Activated T-cell treated with anti-CD3 and anti-CD28 coated beads, Interleukin-2, amount 50 U/mL, for 72 hours (primary cell): ENCODE measurements at places on chromosomes 16 and 17. TPM values are rescaled to one million over a fixed set of nuclear protein-coding genes. Genes with fewer than 3 reads are reported as not detected.

Gene FA2H
- total RNA-seq, result not detected

GRCh38 chr16:88686062-88686438, 257 bp downstream of the SNAI3 start:
- DNase-seq, result peak; percentile 42

DNA sequence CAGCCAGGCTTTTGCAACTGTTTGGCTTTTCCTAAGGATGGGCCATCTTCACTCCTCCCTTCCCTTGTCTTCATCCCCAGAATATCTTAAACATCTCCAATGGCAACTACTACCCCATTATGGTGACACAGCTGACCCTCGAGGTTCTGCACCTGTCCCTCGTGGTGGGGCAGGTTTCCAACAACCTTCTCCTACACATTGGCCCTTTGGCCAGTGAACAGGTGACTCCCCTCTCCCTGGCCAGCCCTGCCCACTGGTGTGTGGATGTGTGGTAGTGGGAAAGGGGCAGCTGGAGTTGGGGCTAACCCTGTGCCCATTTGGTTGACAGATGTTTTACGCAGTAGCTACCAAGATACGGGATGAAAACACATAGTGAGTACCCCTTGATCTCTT, 4.7 kb downstream of the TMEM106A start:
- DNase-seq, result no peak

DNA sequence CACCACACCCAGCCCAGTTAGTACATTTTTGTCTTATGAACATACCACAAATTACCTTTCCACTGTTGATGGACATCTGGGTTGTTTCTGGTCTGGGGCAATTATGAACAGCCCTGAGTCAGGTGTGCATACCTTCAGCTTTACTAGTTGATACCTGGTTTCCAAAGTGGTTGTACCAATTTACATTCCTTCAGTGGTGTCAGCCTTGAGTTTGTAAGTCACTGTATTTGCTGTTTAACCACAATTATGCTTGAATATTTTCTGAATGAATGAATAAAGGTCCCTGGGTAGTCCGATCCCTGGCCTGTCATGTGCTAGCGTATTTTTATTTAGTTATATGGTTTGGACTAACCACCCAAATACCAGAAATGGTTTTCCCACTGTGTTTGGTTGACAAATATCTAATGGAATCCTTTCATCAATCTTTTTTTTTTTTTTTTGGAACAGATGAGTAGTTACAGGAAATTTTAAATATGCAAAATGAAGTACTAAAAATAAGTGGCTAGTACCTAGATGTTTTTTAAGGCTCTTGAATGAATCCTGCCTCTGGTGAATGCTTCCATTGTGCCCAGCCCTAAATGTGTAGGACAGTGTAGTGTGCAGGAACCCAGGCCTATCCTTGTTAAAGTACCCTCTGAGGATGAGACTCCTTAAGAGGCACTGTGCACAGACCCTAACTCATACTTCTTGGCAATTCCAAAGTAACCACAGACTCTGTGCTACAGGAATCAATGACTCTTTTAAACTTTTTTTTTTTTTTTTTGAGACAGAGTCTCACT, 3.7 kb downstream of the DUSP14 start:
- no peak for DNase-seq

DNA sequence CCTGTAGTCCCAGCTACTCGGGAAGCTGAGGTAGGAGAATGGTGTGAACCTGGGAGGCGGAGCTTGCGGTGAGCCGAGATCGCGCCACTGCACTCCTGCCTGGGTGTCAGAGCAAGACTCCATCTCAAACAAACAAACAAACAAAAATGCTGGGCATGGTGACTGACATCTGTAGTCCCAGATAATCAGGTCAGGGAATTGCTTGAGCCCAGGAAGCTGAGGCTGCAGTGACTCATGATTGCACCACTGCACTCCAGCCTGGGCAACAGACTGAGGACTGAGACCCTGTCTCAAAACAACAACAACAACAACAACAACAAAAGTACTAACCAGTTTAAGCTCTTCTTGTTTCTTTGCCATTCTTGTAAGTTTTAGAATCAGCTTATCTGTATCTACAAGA, 383.0 kb upstream of the PMFBP1 start:
- DNase-seq, result no peak

DNA sequence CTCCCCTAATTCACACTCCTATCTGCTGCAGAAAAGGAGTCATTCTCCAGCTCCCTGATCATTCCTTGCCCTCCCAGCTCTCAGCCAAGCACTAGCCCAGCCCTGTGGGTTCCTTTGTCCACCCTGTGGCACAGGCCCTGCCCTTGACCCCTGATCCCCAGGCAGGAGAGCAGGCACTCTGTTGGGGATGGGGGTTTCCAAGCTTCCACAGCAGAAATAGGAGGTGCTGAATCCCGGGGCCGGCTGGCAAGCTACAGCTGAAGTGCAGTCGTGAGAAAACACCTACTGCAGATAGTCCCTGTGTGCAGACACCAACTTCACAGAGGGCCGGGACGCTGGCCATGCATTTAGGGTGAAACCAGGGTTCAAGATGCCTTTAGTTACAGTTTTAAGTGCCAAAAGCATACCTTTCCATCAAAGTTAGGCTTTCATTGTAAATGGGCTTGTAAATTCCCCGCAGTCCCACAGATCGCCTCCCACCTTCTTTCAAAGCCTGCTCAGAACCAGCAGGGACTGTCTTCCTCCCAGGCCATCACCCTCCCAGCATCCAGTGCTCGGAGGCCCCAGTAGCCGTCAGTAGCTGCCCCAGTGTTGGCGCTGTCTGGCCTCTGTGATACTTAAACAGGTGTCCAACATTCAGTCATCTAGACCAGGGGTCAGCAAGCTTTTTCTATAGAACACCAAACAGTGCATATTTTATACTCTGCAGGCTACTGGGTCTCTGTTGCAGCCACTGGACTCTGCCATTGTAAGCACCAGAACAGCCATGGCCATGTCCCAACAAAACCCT, 10.6 kb downstream of the CPSF4L start:
- no peak for DNase-seq

DNA sequence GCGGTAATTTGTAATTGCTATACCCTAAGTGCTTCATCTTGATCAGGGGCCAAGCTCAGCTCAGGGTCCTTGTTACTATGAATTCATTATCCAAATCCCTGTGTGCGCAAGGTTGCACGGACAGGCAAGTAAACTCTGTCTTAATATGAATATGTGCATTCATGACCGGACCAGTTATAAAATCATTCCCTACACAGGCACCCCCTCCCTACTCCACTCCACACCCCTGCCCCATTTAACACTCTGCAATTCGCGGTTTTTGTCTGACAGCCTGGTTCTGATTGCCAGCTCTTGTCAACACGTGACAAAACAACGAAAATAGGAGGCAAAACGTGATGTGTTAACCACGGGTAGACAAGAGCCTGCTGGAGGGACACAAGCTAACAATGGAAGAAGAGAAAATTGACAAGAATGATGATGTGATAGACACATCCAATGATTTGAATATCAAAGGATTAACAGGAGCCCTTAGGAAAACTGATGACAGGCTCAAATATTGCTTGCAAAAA, 76.5 kb downstream of the CACNG3 start:
- no peak for DNase-seq

DNA sequence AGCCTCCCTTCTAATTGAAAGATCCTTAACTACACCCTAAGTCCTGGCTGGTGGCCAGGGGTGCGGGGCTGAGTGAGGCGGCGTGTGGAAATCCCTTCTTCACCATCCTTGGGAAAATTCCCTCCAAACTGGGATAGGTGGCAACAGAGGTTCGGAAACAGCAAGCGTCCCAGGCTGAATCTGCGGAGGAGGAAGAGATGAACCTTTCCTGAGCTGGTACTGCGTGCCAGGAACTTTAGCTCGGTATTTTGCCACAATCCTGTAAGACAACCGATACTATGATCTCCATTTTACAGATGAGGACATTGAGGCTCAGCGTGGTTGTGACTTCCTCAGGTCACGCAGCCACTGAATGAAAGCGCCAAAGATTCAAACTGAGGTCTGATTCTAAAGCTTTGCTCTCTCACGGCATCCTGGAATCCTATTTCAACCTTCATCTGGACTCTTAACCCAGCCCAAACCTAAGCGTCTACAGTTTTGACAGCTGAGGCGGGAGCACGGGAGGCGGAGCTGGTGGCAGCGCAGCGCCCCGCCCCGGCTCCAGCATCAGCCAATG, 583 bp upstream of the CYLD start:
- no peak for DNase-seq

DNA sequence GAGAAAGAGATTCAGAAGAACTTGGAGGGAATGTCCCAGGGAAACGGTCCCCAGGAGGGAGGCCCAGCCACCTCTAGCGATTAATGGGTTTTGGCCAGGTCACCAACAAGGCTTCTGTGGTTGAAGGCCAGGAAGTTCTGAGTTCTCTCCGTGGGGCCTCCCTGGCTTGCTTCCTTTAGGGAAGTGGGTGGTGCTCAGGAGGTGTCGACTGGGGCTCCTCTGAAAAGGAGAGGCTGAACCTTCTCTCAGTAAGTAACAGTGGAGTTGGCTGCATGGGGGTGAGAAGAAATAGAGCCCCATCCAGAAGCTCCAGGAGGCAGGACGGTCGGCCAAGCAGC, 77.1 kb upstream of the GSE1 start:
- DNase-seq, result no peak

DNA sequence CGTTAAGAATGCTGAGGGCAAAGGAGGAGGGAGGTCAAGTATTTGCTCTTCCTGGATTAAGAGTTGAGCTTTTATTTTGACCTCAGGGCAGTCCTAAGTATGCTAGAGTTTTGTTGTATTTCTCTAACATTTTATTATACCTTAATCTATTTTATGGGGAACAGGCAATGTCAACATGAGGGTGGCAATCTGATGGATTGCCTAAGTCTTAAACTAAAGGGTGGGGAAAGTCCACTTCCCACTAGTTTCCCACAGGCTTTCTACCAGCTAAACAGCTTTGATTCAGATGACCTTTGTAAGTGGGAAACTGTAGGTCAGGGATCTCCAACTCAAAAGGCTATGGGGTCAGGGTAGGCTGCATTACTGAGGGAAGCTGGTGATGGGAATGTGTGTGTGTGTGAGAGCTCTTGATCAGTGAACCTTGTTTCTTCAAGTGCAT, 24.9 kb downstream of the HSD17B2 start:
- no peak for DNase-seq

Gene C17orf67
- 4.0 TPM for total RNA-seq

DNA sequence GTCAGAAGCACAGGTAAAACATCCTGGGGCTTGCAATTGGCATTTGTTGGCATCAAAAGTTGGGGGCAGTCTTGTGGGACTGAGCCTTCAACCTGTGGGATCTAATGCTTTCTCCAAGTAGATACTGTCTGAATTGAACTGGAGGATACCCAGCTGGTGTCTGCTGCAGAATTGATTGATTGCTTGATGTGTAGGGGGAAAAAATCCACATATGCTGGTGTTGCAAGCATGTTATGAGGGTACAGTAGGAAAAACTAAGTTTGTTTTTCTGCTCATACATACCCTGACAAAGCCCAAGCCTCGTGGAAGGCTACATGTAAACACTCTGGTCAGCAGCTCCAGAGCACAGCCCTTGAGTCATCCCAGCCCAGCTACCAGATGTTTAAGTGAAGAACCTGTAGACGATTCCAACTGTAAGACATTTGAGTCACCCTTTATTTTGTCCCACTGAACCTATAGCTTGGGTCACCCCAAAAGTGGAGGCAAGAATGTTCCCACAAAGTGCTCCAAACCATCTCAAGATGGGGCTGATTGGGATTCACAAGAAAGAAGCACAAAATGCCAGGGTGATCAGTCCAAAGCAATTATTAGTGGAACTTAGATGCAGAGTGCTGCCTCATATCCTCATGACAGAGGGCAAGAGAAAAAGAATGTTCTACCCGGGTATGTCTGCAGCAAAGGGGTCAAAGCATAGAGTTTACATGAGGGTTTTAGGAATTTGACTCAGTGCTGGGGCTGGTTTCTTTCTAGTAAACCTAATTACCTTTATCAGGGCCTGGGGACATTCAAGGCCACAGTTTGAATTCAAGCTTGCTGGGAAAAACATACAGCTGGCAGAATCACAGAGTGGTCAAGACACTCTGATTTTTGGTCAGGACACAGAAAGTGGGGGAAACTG, 9.6 kb upstream of the APPBP2 start:
- no peak for DNase-seq

DNA sequence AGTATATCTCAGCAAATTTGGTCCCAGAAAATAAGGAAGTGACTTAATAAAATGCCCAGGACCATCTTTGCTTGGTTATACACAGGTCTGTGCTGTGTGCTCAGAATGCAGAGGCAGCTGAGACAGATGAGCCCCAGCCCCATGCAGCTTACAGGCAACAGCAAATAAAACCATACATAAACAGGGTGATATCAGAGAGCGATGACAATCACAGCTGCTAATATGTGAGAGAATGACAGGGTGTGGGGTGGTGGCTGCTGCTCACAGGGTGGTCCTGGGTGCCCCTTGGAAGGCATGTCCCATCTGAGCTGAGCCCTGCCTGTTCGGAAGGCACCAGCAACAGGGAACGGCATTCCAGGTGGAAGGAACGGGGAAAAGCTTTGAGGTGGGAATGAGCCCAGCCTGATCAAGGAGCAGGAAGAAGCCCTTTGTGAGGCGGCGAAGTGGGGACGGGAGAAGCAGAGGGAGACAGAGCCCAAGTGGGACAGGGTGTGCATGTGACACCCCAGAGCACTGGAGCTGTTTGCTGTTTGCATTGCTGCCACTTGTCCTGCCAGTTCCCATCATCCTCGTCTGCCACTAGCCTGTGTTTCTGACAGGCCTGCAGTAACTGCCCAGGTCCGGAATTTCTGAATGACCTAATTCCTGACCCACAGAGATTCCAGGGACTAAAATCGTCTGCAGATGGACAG, 150.5 kb downstream of the KATNIP start:
- DNase-seq, result no peak

- no peak for DNase-seq
These were observed 12.9 kb downstream of the CMIP start for GRCh38 chr16:81457326-81458133.

- peak; percentile 49 for DNase-seq
These were observed 1.2 kb upstream of the CBX4 start for GRCh38 chr17:79840269-79840988.

Gene PLCG2
- total RNA-seq, result 8.0 TPM

DNA sequence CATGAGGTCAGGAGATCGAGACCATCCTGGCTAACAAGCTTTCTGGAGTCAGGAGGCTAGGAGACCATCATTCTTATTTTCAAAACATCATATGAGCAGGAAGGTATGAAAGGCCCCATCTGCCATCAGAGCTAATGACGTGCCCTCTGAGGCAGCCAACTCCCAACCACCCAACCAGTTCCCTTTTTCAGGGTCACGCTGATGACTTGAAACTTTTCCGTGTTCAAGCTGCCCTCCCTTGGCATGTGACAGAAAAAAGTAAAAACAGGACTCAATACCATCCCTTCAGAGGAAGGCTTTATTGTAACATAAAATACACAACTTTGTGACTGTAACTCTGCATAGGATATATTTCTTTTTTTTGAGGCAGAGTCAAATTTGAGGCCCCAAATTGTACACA, 4.6 kb upstream of the GHDC start:
- no peak for DNase-seq

GRCh38 chr17:67633751-67634211, 84.0 kb upstream of the NOL11 start:
- DNase-seq, result no peak

Gene HOXB4
- total RNA-seq, result 1.9 TPM

- no peak for DNase-seq
These were observed 34.4 kb downstream of the NFAT5 start for GRCh38 chr16:69600202-69600601.
